ENCODE measurements at places on chromosomes 3 and 15.
A peak's percentile ranks its signal among the peaks of the same experiment; 100 is the strongest.

GRCh38 chr3:190552969-190553759 is 39.3 kb downstream of the IL1RAP start:
- DNase-seq: no peak

GRCh38 chr3:157051055-157051454 is 108.9 kb downstream of the CCNL1 start:
- DNase-seq: no peak

GRCh38 chr15:26889298-26889898 is 22.5 kb downstream of the GABRA5 start:
- peak; percentile 10 for DNase-seq

DNA sequence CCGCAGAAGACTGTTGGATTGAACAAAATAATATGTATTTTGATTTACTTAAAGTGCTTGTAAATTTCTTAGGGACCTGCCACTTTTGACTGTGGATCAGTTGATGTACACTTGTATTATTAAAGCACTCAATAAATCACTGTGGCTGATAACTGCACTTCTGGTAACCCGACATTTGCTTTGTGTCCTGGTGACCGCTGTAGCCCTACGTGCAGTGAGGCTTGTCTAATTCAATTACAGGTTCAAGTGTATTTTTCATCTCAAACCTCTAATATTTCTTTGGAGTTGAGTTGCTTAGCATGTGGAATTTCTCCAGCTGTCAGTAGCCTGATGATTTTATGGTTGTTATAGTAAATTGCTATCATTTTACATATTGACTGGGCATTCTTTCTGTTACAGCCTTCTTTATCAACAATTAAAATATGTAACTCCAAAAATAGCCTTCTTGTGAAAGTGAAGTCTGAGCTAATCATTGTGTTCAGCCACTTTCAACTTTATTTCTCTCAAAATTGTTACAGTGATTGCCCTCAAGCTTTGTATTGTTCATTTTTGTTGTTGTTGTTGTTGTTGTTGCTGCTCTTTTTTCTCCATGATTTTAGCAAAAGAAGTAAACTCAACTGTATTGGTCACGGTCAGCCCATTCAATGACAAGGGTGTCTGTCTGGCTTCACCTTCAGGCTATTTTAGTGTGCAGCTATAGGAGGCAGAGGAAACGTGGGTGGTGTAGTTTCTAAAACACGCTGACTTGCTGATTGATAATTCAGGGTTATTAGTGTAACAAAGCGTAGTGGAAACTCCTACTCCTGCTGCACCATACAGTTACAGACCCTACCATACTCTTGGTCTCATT is 215.1 kb upstream of the UBE2E1 start:
- no peak for DNase-seq

DNA sequence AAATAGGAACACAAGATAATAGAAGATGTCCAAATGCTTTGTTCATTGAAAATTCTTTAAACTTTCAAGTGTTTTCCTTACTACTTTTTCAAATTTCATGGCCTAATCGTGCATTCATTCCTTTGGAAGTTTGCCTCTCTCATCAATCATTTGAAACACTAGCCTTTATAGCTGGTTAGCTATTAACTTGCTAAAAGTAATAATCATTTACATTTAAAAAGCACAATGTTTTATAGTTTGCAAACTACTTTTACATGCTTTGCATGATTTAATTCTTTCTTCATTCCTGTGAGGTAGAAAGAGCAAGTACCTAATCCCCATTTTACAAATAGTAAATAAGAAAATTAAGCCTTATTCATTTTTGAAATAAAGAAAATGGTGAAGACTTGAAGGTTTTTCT is 137.4 kb upstream of the SLC7A14 start:
- no peak for DNase-seq

DNA sequence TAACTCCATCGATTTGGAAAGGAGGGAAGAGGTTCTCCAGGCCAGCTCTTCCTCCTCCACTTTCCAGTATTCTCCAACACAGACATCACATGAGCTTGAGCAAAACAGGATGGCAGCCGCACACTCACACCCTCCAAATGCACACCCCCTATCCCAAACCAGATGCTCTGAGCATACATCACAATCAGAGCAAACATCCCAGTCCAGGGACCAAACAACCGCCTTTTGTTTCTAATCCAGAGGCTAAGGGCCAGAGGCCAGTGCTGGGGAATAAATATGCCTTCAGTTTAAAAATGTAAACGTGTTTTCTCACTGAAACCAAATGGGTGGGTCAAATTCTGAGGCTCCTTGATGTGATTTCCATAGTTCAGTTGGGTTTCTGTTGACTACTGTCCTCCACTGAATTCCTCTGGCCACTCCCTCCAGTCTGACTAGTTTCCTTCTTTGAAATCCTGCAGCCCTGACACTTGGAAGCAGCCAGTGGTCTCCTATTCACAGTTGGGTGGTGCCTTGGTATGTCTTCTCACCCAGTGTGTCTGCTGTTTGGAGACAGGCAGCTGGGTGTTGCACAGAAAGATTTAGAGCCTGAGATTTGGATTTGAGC is 19.2 kb upstream of the MFGE8 start:
- no peak for DNase-seq

GRCh38 chr15:67091980-67092677 is 26.7 kb downstream of the SMAD3 start:
- no peak for DNase-seq
